ENCODE measurements at places on chromosomes 5 and 9. TPM values are rescaled to one million over a fixed set of nuclear protein-coding genes. Genes with fewer than 3 reads are reported as not detected.

GRCh38 chr9:81855538-81855937 is 72.7 kb upstream of the SPATA31D4 start:
- no peaks in the 10 kb centered on the region for H3K27me3 ChIP-seq
- peaks cover 8% of the 10 kb centered on the region for H3K4me1 ChIP-seq
- no peaks in the 10 kb centered on the region for H3K36me3 ChIP-seq
- no peak for DNase-seq

The CLIC3 gene
- total RNA-seq: 10.0 TPM

- no peak for DNase-seq
- H3K27ac ChIP-seq: no peak overlapping the region
- no peaks in the 10 kb centered on the region for H3K36me3 ChIP-seq
- H3K4me3 ChIP-seq: no peak overlapping the region
- no peaks in the 10 kb centered on the region for H3K4me1 ChIP-seq
Observed at GRCh38 chr9:8640761-8641160, 841.2 kb upstream of the DMAC1 start.

The FAM221B gene
- total RNA-seq: not detected

The PHF24 gene
- total RNA-seq: 0.36 TPM

The KDM3B gene
- total RNA-seq: 65.1 TPM
